ENCODE measurements at places on chromosomes 1 and 21.

- no peak for DNase-seq
Observed at GRCh38 chr1:87685311-87686135, 356.8 kb downstream of the LMO4 start.

- DNase-seq: no peak
Observed at GRCh38 chr1:34272152-34272551, 95.4 kb downstream of the C1orf94 start.

DNA sequence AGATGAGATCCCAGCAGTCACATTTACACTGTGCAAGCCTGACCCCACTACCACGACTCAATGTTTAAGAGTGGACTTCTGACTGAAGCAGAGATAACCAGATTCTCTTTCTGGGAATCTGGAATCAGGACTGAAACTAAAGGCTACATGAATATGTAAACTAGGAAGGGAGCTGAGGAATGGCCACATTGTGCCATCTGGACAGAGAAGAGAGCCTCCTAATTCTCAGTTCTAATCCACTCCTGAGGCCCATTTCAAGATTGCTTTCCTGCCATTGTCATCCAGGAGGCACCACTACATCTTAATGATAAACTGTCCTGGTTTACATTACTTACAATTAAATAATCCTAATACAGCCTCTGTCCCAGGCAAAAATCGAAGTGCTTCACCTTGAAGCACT lies 6.5 kb downstream of the PAXBP1 start:
- DNase-seq: no peak

GRCh38 chr1:114499478-114499877 lies 11.5 kb downstream of the TRIM33 start:
- no peak for DNase-seq

- no peak for DNase-seq
Observed at GRCh38 chr1:213054733-213055591, 3.9 kb downstream of the RPS6KC1 start.

- DNase-seq: no peak
Observed at GRCh38 chr1:233544304-233544703, 69.6 kb upstream of the KCNK1 start.

GRCh38 chr1:112686835-112687234 lies 12.4 kb downstream of the MOV10 start:
- no peak for DNase-seq

DNA sequence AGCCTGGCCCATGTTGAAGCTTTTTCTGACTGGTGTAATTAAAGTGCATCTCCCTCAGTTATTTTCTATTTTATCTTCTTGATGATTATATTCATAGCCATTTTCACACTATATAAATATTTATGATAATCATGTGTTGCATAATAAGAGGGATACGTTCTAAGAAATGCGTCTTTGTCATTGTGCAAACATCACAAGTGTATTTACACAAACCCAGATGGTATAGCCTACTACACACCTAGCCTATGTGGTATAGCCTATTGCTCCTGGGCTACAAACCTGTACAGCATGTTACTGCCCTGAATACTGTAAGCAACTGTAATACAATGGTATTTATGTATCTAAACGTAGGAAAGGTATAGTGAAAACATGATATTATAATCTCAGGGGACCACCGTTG lies 88.1 kb downstream of the BACH1 start:
- DNase-seq: no peak

DNA sequence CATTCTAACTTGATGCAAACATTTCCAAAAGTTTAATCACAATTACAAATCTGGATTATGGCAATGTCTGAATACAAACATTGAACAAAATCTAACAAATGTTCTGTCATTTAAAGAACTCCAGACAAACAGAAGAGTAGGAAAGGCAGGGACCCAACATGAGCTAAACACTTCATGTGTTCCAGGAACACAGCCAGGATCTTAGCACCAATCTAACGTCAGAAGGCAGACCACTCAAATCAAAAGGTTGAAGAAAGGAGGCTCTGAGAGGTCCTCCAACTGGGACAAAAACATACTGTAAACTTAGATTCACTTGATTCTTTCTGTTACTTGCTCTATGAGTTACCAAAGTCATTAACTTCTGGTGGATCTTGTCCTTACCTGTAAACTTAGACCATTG lies 374.0 kb downstream of the NEGR1 start:
- peak; percentile 1 for DNase-seq

DNA sequence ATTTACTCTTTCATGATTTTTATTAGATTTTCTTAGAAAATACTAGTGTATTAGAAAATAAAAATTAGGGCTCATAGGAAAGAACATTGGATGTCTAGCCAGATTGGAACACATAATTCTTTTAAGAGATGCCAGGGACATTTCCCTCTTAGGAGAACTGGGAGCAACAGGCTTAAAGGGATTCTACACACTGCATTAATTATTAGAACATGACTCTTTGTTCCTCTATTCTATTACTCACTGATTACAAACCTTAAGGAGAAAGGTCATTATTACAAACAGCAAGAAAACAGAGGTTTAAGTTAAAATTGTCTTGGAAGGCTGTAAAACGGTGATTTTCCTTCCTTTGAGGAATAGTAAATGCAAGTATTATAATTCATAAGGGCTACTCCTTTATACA lies 32.9 kb upstream of the VAV3 start:
- no peak for DNase-seq

- DNase-seq: no peak
Observed at GRCh38 chr1:21624571-21625389, 44.4 kb downstream of the RAP1GAP start.

GRCh38 chr1:65991694-65992093 lies 199.0 kb downstream of the PDE4B start:
- no peak for DNase-seq

GRCh38 chr21:44530903-44531605 lies 8.9 kb downstream of the KRTAP10-1 start:
- DNase-seq: no peak

- no peak for DNase-seq
Observed at GRCh38 chr1:210489491-210489890, 160.8 kb downstream of the HHAT start.

GRCh38 chr1:11541956-11542355 lies 63.0 kb downstream of the DISP3 start:
- DNase-seq: no peak

DNA sequence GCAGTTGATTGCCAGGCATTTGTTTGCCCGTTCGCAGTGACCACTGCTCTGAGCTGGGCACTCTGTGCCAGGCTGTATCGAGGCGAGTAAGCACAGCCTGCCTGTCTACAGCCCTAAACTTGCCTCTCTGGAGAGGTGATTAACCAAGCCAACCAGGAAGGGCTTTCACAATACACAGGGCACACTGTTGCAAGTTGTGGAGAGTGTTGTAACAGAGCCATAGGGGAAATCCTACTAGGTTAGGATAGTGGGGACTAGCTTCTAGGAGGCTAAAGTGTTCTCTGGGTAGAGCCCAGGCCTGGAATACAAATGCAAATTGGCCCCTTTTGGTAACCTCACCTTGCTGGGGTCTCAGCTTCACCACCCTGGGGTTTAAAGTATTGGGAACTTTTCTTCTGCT lies 23.8 kb downstream of the PRDM2 start:
- DNase-seq: no peak

DNA sequence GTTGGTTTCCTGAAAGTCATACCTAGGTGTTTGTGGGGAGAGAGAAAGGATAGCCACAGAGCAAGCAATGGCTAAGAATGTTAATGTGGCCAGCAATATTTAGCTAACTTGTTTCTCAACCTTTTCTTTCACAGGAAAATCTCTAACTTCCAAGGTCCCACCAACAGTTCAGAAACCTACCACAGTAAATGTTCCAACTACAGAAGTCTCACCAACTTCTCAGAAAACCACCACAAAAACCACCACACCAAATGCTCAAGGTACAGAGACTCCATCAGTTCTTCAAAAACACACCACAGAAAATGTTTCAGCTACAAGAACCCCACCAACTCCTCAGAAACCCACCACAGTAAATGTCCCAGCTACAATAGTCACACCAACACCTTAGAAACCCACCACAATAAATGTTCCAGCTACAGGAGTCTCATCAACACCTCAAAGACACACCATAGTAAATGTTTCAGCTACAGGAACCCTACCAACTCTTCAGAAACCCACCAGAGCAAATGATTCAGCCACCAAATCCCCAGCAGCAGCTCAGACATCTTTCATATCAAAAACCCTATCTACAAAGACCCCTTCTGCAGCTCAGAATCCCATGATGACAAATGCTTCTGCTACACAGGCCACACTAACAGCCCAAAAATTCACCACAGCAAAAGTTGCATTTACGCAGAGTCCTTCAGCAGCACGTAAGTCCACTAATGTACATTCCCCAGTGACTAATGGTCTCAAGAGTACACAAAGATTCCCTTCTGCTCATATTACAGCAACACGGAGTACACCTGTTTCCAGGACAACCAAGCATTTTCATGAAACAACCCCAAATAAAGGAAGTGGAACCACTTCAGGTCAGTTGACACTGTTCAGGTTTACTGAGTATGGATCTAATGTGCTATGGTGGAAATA lies 15.3 kb downstream of the CD55 start:
- peak; percentile 83 for DNase-seq

- no peak for DNase-seq
Observed at GRCh38 chr21:24042687-24043086, 1564.6 kb downstream of the MRPL39 start.

GRCh38 chr21:33238565-33239255 lies 9.0 kb downstream of the IFNAR2 start:
- no peak for DNase-seq

DNA sequence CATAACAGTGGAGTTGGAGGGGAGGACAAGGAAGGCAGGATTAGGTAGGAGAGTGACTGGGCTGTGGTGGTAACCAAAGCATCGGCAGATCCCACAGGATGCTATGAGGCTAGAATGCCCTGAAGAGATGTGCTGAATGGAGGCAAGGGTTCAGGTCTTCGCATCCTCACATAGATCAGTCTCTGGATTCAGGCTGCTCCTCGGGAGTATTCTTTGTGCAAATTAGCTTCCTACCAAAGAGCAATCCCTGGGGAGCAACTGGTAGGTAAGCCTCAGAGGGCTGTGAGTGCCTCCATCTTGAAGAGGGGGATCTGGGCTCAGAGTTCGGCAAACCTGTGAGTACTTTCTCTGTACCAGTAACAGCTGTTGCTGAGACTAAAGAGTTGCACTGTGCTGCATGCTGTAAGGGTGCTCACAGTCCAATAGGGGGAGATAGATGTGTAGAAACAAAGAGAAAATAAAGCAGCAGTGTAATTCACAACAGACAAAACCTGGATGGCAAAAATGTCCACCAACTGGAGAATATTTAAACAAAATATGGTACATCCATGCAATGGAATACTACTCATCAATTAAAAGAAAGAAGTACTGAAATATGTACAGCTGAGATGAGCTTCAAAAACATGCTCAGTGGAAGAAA lies 322.4 kb upstream of the DEPDC1 start:
- DNase-seq: no peak

DNA sequence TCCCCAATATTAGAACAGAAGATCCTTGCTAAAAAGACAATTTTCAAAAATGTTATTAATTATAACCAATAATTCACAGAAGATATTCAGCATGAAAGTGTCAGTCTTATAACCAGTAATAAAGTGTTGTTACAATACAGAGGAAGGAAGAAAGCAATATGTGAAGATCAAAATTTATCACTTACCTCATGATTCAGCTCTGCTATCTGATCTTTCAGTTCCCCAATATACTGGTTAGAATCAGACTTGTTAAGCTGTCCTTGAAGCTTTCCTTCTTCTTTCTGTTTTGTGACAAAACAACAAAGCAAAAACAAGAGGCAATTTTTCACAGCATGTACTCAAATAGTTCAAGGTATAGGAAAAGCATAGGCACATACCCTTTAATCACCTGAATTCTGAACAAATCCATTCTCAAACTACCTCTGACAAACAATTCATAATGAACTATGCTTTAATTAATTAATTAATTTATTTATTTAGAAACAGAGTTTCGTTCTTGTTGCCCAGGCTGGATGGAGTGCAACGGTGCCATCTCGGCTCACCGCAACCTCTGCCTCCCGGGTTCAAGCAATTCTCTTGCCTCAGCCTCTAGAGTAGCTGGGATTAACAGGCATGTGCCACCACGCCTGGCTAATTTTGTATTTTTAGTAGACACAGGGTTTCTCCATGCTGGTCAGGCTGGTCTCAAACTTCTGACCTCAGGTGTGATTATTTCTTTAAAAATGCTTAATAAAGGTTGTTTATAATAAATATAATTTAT lies 76.9 kb upstream of the GFI1 start:
- DNase-seq: no peak

DNA sequence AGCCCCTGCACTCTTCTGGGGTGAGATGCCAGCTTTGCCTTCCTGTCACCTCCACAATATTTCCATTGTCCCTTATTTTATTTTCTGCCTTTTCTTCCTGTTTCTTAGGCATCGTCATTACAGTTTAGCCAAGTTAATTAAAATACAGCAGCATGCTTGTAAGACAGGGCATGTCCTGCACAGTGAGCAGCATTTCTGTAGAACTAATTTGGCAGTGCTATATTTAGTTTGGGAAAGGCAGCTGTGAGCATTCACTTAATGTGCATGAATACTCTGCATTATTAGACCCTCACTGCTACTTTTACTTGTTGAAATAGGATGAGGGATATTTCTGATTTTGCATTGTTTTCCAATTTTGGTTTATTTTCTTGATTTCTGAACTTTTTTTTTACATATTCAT lies 133.3 kb downstream of the KCNK2 start:
- no peak for DNase-seq

DNA sequence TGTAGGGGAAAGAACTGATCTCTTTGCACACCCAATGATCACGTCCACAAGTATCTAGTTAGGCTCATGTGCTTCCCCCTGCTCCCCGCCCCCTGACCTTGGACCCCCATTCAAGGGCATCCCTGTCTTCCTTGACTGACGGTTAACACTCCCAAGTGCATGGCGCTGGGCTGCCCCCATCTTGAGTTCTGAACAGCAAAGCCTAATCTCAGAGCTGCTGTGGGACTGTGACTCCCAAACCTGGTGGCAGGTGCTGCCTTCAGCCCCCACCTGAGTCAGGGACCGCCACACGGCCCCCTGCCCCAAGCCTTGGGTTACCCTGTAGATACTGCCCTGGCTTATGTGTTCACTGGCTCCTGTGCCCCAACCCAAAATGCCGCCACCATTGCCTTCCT lies 925 bp downstream of the TNNI1 start:
- DNase-seq: no peak

DNA sequence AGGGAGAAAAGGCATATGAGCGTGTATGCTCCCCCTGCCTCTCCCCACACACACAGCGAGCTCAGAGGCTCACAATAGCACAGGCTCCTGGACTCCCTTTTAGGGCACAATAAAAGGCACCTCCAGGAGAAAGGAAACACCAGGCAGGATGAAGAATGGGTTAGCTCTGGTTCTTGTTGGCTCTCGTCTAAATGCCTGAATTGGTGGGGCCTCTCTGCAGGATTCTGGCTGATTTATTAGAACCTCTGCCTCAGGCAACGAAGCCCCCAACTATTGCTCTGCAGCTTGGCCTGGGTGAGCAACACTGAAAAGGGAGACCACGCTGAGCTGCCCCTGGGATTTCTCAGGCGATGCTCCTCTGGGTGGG lies 590.9 kb upstream of the PLXNA2 start:
- DNase-seq: no peak

- DNase-seq: no peak
Observed at GRCh38 chr1:154609398-154610380, 1.7 kb upstream of the ADAR start.

- DNase-seq: no peak
Observed at GRCh38 chr21:43935711-43936110, 70.7 kb downstream of the AGPAT3 start.

GRCh38 chr1:215612391-215612790 lies 45.3 kb downstream of the KCTD3 start:
- DNase-seq: no peak

All from HCEC 1CT (cell line).